Astrocyte of the cerebellum (primary cell): ENCODE measurements at places on chromosomes 5 and 9.

GRCh38 chr9:134670042-134670525 lies 28.5 kb downstream of the COL5A1 start:
- DNase-seq = peak; percentile 83

DNA sequence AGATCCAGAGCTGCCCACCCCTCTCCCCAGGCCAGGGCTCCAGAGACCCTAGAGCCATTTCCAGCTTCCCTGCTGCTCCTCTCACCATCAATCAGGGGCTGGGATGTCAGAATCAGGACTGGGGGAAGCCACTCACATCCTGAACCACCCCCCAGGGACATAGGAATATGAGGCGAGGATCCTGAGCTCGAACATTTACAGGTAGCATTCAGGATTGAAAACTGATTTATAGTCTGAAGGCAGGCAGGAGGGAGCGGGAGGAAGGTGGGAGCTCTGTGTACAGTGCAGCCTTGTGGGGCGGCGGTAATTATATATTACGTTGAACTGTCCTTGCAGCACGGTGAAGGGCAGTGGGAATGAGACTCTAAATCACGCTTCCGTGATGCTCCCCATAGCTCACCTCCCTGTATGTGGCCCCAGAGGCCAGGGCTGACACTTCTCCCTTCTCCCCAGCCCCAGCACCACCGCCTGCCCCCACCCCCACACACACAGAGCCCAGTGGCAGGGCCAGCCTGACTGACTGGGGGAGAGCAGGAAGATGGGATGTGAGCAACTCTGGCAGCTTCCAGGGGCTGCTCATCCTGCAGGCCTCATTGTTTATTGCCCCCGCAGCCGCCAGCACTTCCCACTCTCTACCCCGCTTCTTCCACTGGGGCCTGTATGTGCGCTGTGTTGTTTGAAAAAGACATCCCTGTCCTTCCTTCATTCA lies 76.0 kb upstream of the HSPA9 start:
- DNase-seq = no peak

GRCh38 chr5:93916872-93917271 lies 175.5 kb upstream of the POU5F2 start:
- DNase-seq = no peak

DNA sequence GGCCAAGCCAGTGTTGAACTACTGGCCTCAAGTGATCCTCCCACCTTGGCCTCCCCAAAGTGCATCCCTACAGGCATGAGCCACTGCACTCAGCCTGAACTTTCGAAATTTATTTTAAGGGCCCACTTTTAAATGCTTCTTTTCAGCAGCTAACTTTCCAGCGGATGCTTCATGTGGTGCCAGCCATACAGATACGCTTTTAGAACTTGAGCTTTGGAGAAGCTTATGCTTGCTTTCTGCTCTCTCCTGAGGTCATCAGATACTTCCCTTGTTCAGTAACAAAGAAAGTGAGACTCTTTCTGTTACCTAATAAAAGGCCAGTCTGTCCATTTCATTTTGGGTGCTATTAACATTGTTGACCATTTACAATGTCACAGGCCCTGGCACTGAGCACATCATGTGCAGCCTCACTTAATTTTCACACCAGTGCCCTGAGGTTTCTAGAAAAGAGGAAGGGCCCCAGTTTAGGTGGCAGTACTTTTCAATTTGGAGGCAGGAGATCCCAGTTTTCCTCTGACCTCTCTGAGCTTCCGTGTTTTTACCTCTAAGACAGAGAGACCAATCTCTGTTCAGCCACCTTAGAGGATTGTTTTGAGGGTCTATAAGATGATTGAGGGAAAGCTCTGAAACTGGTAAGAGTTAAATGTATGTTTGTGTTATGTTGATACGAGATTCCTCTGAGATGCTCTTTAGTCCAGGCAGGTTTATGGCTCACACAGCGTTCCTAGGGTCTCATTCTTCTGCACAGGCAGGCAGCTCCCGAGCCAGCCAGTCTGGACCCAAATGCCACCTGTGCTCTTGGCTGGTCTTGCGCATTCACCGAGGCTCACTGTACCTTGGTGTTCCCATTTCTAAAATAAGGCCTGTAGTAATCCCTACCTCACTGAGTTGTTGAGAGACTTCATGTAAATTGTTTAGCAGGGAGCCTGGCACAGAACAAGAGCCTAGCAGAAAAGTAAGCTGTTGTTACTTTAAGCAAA lies 4.4 kb downstream of the ABL1 start:
- no peak for DNase-seq

- DNase-seq = no peak
Measured at GRCh38 chr5:124200381-124200780, 546.1 kb downstream of the ZNF608 start.

DNA sequence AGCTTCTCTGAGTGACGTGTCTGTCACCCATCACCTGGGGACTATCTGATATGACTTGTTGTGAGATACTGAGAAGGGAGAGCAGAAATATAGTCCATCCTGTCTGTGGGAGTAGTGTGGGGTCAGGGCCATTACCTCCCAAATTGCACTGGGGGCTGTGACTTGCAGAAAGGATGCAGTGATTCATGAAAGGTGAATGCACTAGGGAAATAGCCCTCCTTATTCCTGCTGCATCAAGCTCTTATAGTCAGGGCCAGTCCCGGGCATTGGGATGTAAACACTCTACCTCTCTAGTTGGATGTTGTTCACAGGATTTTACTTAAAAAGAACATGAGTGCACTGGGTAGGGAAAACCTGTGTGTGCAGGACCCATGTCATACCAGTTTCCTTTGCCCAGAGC lies 124.8 kb downstream of the STK32A start:
- DNase-seq = no peak

DNA sequence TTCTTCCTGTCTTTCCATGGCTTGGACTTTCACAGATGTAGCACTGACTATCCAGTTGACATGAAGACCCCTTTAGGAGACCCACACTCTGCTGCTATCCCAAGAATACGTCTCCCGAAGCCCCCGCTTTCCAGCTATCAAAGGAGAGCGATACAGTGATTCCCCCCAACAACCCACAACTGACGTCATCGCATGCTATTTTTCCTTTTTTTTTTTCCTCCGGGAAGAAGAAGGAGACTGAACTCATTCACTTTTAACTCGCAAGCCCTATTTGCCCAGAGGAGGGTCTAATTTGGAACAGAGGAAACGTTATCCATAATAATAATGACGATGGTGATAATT lies 2.1 kb downstream of the PAPPA start:
- DNase-seq = no peak

DNA sequence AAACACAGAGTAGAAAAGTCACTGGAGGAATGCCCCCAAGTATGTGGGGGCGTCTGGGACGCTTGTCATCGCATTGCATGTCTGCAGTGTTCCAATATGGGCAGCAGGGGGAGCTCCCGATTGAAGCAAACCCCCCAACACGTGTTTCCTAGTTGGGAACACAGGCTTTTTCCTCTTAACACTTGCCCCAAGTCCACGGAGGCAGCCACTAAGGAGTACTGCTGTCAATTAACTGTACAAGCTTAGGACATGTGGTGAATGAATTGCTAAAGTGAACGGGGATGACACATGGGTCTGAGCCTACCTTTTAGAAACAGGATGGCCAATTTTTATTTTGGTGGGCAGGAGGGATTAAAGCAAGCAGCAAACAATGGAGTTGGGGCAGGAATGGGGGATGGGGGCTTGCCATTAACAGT lies 2.2 kb downstream of the GABRB2 start:
- DNase-seq = peak; percentile 20

DNA sequence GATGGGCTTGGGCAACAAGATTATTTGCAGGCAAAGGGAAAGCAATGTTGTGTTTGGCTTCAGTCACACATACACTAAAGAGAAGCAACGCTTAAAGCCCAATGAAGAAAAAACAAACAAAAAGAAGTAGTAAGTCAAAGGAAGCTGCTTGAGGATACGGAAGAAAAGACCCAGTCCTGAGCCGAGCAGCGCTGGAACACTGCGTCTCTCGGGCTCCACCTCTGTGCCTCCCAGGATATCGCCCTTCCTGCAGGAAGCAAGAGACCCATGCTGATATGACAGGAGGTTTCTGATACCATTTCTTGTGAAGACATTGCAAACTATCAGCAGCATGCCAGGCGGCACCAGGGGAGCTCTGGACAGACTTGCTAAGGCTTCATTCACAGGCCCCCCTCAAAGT lies 9.9 kb downstream of the GNAQ start:
- no peak for DNase-seq

GRCh38 chr9:27194401-27195091 lies 85.5 kb downstream of the TEK start:
- peak; percentile 18 for DNase-seq

- no peak for DNase-seq
Measured at GRCh38 chr9:86754581-86755560, 192.4 kb downstream of the GAS1 start.

GRCh38 chr9:79257228-79257781 lies 314.5 kb upstream of the TLE4 start:
- peak; percentile 4 for DNase-seq

DNA sequence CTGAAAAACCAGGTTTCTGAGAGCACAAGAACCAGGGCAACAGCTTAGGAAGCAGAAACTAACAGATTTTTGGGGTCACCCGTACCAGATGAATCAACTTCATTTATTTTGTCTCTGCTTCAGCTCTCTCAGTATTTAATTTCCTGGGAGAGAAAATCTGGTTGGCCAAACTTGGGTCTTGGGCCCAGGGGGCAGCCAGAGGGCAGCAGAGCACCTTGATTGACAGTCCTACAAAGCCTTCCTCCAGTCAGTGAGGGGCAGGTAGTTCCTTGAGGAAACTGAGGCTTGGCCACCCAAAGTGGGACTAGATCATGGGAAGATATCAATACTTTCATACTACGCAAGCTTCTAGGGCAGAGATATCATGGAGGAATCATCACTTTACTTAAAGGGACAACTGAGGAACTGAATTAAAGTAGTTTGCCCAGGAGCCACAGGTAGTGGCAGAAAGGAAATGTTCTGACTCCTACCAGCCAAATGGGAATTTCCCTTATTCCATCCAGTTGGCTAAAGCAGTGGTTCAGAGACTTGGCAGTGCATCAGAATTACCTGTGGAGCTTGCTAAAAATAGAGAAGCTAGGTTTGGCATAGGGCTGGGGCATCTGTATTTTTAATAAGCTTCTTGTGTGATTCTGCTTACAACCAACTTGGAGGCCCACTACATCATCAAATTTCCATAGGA lies 21.5 kb upstream of the ARHGAP26 start:
- no peak for DNase-seq

- no peak for DNase-seq
Measured at GRCh38 chr9:131640438-131641137, 95.3 kb downstream of the PRRT1B start.

- DNase-seq = no peak
Measured at GRCh38 chr5:131491749-131492148, 143.3 kb downstream of the RAPGEF6 start.

DNA sequence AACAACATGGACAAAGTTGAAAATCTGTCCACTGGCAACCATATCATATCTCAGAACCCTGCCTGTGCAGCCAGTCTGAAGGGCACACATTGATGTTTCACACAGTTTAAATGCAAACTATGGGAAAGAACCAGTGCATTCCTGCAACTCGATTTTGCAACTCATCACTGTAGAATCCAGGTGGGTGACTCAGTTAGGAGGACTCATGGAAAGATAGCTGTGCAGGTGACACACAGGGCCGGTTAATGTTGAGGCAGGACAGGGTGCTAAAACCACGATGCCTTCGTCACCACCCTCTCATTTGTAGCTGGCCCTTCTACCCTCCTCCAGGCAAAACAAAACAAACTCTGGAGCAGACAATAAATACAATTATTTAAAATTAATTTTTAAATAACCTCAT lies 62.8 kb downstream of the TLE1 start:
- DNase-seq = no peak

DNA sequence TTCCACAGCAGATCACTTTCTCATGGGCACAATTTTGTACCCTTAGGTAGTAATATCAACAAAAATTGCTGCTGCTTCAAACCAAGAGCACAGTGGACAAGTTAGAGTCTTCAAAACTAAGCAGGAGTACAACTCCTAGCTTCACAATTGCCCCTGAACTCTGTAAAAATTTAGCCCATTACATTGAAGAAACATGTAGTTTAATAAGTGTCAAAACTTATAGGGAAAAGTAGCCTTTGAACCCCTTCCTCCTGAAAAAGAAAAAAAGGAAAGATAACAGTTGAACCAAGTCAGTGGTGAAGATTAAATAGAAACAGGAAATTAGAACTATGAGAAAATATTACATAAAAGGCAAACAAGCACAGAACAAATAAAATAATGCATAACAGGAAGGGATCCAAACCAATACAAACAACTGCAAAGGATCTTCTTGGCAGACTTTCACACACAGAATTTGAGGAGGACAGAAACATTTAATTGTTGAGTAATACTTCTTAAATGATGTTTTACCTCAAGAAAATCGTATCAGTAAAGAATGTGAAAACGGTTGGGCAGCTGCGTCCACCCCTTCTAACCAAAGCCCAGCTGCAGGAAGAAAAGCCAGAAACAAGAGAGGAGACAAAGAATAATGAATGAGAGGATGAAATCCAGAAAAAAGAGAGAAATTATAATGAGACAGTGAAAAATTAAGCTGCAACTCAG lies 636.0 kb downstream of the NR2F1-AS1 start:
- DNase-seq = peak; percentile 88

- DNase-seq = no peak
Measured at GRCh38 chr5:61617039-61617438, 285.0 kb downstream of the ZSWIM6 start.

DNA sequence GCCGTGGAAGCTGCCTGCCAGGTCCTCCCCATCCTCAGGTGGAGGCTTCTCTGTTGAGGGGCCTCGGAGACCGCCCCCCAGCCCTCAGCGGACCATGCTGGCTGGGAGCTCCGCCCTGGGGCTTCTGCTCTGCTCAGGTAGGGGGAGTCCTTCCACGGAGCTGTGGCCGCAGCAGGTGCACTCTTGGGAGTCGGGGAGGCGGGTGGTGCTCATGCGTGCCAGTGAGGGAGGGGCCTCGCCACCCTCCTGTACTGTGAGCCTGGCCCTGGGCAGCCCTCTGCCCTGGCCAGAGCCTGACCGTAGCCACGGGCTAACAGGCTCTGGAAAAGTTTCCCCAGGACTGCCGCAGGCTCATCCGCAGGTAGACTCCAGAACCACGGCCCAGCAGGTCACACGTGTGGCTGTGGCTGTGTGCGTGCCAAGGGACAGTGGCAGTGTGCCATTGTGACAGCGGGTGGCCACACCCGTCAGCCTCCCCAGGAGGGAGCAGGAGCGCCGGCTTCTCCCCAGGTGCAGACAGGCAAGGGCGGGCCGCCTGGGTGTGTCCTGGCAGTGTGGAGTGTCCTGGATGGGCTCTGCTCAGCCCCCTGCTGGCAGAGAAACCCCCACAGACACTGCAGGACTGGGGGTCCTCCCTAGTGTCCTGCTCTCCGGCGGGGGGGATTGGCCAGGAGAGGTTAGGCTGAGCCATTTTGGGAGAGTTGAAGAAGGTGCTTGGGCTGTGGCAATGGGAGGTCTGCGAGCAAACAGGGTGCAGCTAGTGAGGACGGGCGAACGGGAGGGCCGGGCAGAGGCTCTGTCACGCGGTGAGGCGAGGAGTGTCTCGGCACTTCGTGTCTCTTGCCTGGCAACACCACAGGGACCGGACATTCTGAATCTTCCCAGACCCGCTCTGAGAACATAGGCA lies 29.5 kb downstream of the TPPP start:
- no peak for DNase-seq
